ENCODE measurements at places on chromosomes 12 and 14. TPM values are rescaled to one million over a fixed set of nuclear protein-coding genes. Genes with fewer than 3 reads are reported as not detected.

- DNase-seq: peak; percentile 38
Observed at GRCh38 chr12:118494776-118495175, 118.4 kb downstream of the SUDS3 start.

Gene KLRF1
- 0.98 TPM for total RNA-seq

DNA sequence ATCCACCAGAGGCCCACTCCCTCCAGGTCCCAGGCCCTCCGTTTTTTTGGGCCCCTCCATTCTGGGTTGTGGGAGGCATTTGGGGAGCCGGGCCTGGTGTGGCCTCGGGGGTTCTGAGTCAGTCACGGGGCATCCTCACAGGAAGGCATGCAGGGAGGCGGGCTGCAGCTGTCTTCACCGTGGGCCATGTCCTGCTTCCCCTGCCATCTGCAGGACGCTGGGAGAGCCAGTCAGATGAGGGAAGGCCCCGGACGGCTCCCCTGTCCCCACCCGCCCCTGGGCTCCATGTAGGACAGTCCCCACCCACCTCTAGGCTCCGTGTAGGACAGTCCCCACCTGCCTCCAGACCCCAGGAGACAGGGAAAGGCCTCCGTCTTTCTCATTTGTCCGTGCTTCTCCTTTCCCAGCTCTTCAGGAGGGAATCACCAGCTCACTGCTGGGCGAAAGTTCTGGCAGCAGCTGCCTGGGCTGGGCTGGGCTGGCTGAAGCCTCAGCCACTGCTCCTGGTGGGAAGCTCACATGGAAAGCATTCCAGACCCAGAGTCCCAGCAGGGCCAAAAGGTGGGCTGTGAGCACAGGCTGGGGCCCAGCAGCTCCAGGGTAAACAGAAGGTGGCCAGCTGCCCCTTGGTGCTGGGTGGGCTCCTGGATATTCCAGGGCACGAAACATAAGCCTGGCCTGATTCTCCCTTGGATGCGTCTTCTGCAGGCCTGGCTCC, 217.8 kb downstream of the KIF26A start:
- peak; percentile 2 for DNase-seq

- peak; percentile 44 for DNase-seq
Observed at GRCh38 chr12:27844366-27845090, 64.5 kb upstream of the MANSC4 start.

DNA sequence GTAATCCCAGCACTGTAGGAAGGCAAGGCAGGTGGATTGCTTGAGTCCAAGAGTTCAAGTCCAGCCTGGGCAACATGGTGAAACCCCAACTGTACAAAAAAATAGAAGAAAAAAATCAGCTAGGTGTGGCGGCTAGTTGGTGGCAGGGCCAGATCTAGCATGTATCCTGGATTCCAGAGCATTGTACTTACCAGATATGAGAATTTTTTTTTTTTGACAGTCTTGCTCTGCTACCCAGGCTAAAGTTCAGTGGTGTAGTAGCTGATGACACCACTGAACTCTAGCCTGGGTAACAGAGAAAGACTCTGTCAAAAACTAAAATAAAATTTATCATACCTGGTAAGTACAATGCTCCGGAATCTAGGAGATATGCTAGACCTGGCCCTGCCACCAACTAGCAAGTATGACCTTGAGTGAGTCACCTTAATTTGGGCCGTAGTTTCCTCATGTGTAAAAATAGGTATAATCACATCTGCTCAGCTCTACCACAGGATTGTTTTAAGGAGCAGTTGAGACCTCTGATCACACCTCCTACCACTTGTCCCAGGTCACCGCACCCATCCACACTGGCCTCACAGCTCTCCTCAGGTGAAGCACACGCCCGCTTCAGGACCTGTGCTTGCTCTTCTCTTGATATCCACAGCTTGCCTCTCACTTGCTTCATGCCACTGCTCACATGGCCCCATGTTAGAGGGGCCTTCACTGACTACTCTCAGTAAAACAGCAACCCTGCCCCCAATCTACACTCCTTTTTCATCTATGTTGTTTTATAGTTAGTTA, 140.2 kb downstream of the STXBP6 start:
- DNase-seq: no peak

Gene SIX4
- total RNA-seq: 23.8 TPM

- DNase-seq: no peak
Observed at GRCh38 chr12:69469854-69470188, 367 bp upstream of the FRS2 start.

Gene BCL7A
- 4.0 TPM for total RNA-seq

DNA sequence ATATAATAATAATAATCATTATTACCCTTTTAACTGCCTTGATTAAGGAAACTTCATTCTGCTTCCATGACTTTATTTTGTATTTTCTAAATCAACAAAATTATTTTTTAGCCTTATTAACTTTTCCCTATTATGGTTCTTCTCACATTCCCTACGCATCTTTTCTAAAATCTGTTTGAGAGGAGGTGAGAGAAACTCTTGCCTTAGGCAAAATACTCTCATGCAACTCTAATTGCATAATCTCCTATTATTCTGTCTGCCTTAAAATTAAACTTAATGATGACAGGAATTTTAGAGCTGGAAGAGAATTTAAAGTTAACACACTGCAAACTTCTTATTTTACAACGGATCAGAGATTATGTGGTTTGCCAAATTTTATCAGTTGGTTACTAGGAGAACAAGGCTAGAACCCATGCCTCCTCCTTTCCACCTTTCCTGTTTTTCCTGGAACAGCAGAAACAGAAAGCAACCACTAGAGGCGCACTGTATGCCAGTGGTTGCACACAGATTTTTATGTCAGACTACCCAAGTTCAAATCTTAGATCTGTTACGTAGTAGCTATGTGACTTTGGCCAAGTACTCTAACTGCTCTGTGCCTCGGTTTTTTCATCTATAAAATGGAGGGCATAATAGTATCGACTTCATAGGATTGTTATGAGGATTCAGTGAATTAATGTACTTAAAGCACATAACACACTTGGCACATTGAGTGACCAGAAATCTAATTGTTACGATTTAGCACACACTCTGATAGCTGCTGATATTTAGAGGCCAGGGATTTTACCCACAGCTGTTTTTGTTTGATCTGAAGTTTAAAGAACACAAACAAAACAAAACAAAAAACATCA, 4.3 kb upstream of the BRMS1L start:
- peak; percentile 52 for DNase-seq

All from M059J (cell line).